Activated T-helper 2 cell treated with anti-CD3 and anti-CD28 coated beads, Interferon-gamma antibody, Interleukin-2, Interleukin-4, amounts not matched to agents 10 μg/mL and 5 μg/mL and 100 μg/mL, durations not matched to agents 14 hours and 24 hours and 36 hours (primary cell): ENCODE measurements at places on chromosomes 16 and 17.

GRCh38 chr17:13477180-13477611 is 124.5 kb downstream of the HS3ST3A1 start:
- DNase-seq: no peak

DNA sequence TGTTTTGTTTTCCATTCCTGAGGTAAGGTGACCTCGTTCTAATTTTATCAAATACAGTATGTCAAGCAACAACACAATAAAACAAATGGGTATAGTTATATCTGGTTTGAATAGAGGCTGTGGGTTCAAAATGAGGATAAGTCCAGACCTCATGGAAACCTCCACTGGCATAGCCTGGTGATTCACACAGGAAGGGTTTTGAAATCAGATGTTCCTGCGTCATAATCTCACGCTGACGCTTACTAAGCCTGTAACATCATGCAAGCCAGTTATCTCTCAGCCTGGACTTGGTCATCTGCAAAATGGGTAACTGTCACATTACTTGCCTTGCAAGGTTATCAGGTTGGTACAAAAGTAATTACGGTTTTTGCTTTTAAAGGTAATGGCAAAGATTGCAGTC is 1056.3 kb upstream of the EEF2KMT start:
- no peak for DNase-seq

- DNase-seq: no peak
Observed at GRCh38 chr17:69669441-69670178, 255.1 kb downstream of the MAP2K6 start.

DNA sequence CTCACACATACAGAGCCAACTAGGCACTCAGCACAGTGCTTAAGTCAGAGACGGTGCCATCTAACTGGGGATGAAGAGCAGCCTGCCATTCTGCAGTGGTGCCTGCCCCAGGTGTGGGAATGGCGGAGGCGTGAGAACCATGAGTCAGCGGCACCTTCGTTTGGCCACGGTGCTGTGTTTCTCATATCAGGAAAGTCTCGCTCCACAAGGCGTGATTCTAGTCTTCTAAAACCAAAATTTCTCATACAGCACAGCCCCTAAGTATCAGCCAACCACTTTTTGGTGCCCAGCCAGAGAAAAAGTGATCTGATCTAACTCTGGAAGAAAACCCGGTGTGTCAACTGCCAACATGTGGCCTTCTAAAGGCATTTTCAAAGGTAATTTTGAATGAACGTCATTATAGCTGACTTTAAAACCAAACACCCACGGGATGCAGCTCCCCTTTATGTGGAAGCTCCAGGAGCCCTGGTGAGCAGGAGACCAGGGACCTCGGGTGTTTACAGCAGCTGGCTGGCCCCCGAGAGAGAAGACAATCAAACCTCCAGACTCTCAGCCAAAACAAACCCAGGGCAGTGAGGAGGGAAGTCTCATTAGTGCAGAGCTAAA is 54.6 kb downstream of the ABCC12 start:
- no peak for DNase-seq

DNA sequence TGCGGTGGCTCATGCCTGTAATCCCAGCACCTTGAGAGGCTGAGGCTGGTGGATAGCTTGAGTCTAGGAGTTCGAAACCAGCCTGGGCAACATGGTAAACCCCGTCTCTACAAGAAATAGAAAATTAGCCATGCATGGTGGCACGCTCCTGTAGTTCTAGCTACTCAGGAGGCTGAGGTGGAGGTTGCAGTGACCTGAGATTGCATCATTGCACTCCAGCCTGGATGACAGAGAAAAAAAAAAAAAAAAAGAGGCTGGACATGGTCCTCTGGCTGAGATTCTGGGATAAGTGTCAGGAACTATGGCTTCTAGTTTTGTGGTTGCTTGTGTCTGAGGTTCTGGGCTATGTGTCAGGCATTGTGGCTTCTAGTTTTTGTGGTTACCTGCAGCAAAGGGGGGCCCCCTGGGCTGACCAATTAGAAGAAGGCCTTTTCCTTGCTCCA is 7.0 kb downstream of the KSR1 start:
- DNase-seq: no peak

- no peak for DNase-seq
Observed at GRCh38 chr16:57600048-57600835, 28.2 kb upstream of the ADGRG1 start.

- DNase-seq: no peak
Observed at GRCh38 chr16:86286991-86287663, 223.2 kb upstream of the FOXF1 start.

GRCh38 chr16:19835968-19836421 is 48.7 kb downstream of the GPRC5B start:
- no peak for DNase-seq

GRCh38 chr17:75652934-75653549 is 13.9 kb downstream of the RECQL5 start:
- DNase-seq: no peak

GRCh38 chr16:8878523-8878911 is 3.6 kb upstream of the LITAFD start:
- no peak for DNase-seq

DNA sequence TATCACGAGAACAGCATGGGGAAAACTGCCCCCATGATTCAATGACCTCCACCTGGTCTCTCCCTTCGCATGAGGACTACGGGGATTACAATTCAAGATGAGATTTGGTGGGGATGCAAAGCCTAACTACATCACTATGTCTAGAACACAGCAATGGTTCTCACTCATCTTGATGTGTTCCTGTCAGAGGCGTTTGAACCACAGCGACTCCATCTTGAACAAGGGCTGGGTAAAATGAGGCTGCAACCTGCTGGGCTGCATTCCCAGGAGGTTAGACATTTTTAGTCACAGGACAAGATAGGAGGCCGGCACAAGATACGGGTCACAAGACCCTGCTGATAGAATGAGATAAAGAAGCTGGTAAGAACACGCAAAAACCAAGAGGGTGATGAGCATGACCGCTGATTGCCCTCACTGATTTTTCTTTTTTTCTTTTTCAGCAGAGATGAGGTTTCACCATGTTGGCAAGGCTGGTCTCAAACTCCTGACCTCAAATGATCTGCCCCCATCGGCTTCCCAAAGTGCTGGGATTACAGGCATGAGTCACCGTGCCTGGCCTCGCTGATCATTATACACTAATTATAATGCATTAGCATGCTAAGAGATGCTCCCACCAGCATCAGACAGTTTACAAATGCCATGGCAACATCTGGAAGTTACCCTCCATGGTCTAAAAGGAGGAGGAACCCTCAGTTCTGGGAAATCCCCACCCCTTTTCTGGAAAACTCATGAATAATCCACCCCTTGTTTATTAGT is 3.0 kb upstream of the PPY start:
- no peak for DNase-seq

DNA sequence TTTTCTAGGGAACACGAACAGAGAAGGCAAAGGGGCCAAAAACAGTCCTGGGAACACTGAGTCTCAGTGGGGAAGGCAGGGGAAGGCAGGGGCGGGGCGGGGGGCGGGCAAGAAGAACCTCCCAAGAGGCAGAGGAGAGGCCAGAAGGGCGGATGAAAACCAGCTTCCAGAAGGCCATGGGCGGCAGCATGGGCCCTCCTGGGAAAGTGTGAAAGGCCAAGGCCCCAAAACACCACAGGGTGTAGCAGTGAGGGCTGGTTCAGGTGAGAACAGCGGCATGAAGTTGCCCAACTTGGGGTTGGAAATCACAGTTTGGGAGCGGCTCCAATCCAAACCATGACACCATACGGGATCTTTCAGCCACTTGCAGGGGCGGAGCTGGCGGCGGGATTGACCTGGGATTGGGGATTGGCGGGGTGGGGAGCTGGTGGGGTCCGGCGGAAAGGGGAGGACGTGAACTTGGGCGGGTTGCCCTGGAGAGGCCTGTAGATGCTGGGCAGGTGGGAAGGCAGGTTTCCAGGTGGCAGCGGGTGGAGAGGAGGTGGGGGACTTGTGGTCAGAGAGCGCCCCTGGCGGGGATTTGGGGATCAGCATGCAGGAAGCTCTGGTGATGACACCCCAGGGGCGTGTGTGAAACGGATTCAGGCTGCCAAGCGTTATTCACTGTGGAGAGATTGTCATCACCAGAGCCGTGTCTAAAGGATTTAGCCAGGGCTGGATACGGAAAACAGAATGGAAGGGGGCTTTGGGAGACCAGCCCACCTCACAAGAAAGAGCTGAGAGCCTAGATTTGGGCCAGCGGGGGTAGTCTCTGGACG is 80.9 kb downstream of the ARHGAP23 start:
- DNase-seq: peak; percentile 67

DNA sequence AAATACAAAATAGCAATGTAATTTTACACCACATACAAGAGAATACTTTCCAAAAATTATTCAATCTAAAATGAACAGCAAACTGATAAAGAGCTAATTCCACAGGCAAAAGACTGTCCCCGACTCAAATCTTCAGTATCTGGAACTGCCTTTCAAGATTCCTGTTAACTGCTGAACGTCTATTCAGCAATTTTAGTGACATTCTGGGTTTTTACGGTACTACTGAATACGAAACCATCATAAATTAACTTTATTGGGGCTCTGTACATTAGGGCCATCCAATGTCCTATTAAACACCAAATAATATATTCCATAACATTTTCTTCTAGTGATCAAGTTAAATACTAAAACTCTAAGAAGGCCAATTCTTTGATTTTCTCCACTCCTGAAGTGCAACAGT is 1.6 kb downstream of the FBXL20 start:
- no peak for DNase-seq

DNA sequence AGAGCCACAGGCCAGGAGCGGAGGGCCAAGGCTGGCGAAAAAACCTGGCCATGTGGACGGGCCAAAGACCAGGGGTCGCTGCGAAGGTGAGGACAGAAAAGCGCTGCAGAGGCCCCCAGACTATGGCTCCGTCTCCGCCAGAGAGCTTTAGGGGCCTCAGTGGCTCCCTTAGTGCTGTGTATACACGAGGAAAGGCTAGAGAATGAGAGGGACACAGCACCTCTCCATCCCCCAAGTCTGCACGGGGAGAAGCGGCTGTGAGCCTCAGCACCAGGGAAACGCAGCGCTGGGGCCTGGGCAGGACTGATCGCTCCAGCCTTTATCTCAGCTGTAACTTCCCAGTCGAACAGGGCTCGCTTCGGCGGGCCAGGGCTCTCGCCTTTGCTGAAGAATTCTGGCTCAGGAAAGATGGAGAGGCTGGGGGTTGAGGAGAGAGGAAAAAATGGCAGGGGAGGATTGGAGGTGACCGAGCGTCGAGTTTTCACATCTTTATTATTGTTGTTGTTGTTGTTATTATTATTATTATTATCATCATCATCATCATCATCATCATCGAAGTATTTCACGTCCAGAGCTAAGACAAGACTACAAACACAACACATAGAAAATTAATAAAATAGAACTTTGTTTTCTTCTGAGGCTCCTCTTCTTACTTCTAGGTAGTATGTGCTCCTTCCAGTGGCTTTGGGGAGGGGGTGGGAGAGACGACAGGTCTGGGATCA is 1.9 kb upstream of the HOXB5 start:
- DNase-seq: no peak

GRCh38 chr17:4422864-4423263 is 10.9 kb upstream of the SPNS3 start:
- DNase-seq: no peak

GRCh38 chr16:46733319-46733830 is 14.8 kb downstream of the MYLK3 start:
- no peak for DNase-seq

DNA sequence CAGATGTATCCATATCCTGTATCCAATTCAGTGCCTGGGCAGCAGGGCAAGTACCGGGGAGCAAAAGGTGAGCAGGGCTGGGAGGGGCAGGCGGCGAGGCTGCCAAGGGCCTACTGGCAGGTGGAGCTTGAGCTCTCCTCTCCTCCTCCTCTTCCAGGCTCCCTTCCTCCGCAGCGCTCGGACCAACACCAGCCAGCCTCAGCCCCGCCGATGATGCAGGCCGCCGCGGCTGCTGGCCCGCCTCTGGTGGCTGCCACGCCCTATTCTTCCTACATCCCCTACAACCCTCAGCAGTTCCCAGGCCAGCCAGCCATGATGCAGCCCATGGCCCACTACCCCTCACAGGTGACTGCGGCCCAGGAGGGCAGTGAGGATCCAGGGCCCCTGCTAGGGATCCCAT is 11.6 kb downstream of the ATXN2L start:
- no peak for DNase-seq

GRCh38 chr16:30947541-30947858 is 1.4 kb upstream of the ORAI3 start:
- no peak for DNase-seq

GRCh38 chr17:61478790-61479492 is 26.7 kb downstream of the TBX4 start:
- DNase-seq: no peak

GRCh38 chr16:77836801-77837200 is 48.4 kb downstream of the VAT1L start:
- no peak for DNase-seq

DNA sequence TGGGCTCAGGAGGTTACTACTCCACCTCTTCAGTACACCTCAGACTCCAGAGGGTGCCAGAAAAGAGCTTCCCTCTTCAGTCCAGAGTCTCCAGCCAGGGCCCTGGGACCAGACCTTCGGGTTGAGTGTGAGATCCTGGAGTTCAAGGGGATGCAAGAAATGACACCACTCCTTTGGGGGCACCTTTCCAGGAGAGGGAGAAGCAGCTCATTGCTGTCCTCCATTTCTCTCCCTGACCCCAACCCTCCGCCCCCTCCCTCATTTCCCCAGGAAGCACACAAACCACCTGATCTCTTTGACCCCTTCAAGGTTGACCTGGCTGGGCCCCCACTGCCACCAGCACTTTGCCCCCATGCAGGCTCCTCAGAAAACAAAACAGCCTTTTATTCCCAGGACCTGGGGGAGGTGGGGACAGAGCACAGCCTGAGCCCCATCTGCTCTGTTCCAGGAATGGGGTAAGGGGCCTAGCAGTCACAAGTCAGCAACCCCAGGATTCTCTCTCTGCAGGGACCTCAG is 21.4 kb downstream of the CDH5 start:
- DNase-seq: no peak

- no peak for DNase-seq
Observed at GRCh38 chr17:58605986-58606385, 85.9 kb downstream of the TEX14 start.
